Epithelial cell of umbilical artery (primary cell): ENCODE measurements at places on chromosomes 4 and X. TPM values are rescaled to one million over a fixed set of nuclear protein-coding genes. Genes with fewer than 3 reads are reported as not detected.

Gene ASB9
- 25.1 and 33.5 TPM in 2 replicates for total RNA-seq

Gene LNX1
- 3.2 and 3.9 TPM in 2 replicates for total RNA-seq

Gene CHIC2
- total RNA-seq: 84.5 and 90.3 TPM in 2 replicates

Gene SLC10A4
- total RNA-seq: under 0.01 and 0.30 TPM in 2 replicates

Gene DMRTC1B
- not detected in 2 replicates for total RNA-seq

Gene TCEAL3
- 11.0 and 17.5 TPM in 2 replicates for total RNA-seq

Gene DMRTC1
- total RNA-seq: not detected in 2 replicates
